NCI-H446 treated with DMSO at 0.1 percent for 48 hours (cell line): ENCODE measurements at places on chromosomes 4 and X.
A peak's percentile ranks its signal among the peaks of the same experiment; 100 is the strongest.

GRCh38 chr4:2944586-2945526, 18.4 kb downstream of the NOP14 start:
- no peak for DNase-seq

DNA sequence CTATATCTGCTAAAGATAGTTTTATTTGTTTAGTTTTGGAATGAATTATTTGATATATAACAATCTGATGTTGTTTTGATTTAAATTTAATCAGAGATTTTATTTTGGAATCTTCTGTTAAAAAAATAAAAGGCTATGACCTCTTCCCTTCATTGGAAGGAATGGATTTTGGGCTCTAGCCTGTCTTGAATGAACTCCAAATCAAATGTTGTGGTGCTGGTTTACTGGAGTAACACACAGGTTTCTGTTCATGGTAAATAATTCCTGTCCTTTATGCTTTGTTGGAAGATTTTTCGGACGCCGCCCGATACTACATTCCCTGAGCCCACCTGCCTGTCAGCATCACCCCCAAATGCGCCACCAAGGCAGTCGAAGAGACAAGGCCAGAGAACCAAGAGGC, 291.1 kb downstream of the ARHGAP10 start:
- DNase-seq, result no peak

- DNase-seq, result no peak
Measured at GRCh38 chr4:187633245-187633644, 362.3 kb upstream of the ZFP42 start.

DNA sequence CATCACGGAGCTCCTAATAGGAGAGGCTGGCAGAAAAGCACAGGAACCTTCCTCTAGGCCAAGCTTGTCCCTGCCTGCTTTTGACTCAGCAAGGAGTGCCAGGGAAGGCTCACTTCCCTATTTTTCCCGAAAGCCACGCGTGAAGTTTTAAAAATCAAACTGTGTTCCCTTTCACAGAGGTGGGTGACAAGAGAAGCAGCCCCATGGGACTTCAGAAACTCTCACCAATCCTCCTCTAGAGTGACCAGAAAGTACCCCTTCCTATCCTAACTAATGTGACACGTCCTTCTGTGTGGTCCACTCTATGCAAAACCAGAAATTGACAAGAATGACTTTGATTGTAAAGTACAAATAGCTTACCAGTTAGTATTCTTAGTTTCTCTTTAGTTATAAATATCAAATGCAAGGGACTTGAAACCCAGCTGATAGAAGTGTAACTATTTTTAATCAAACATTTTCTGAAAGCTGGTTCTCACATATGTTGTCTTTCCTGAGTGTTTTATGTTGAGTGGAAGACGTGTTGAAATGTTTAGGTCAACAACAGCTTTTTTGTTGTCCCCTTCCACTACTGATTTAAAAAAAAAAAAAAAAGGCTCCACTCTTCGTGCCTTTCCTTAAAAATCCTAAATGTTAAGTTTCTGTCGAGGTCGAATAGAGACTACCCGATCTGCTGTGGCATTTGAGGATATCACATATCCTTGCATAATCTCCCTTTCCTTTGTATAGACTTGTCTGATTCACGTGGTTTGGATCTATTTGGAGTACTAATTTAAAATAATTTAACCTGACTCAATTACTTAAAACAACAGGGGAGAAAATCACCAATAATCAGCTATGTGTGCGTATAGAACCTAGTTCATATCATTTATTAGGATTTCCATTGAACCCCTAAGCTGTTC, 42.1 kb downstream of the NFKB1 start:
- DNase-seq, result no peak

DNA sequence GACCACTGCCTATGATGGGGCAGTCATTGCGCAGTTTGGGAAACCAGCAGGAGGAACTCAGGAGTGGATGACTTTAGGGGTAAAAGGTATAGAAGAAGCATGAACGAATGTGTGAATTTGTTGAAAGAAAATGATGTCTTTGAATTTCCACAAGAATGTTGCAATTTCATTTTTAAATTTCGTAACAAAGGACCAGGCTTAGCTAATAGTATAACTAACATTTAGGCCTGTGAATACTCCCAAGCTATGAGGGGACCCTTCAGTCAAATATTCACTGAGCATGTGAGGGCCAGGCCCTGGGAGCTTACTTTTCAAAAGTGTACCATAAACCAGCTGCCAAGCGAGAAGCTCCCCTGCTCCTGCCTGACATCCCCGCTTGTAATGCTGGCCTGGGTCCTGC, 5.3 kb downstream of the MPC1L start:
- DNase-seq, result no peak

GRCh38 chr4:105148356-105148755, 1.7 kb downstream of the TET2 start:
- no peak for DNase-seq

DNA sequence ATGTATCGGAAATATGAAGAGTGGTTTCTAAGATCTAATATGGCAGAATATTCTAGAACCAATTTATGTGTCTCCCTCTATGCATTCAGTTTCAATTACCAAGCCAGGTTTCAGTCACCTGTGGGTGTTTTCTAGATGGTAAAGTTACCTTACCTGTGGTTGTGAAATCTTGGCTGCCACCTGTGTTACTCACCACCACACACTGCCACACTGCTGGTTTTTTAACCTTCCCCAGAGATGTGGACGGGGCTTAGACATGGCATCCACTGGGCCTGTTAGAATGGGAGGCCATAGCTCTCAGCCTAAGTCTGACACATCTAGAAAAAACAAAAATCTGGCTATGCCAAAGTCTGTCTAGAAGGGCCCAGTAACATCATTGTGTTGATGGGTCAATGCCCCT, 896.5 kb upstream of the PABPC4L start:
- no peak for DNase-seq

DNA sequence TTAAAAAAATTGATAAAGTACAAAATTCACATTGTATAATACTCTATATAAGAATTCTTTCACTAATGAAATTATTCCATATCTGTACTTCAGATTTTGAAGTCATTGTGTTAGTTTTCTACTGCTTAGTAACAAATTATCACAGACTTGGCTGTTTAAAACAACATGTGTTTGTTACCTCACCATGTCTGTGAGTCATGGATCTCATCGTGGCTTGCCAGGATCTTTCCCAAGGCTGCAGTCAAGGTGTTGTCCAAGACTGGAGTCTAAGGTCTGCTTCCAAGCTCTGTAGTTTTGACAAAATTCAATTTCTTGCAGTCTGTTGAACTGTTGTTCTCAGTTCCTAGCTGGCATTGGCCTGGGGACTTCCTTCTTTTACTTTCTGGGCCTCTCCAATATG, 1286.9 kb downstream of the ADGRL3 start:
- DNase-seq, result no peak

GRCh38 chrX:115531818-115532403, 29.1 kb upstream of the PLS3 start:
- DNase-seq, result no peak

DNA sequence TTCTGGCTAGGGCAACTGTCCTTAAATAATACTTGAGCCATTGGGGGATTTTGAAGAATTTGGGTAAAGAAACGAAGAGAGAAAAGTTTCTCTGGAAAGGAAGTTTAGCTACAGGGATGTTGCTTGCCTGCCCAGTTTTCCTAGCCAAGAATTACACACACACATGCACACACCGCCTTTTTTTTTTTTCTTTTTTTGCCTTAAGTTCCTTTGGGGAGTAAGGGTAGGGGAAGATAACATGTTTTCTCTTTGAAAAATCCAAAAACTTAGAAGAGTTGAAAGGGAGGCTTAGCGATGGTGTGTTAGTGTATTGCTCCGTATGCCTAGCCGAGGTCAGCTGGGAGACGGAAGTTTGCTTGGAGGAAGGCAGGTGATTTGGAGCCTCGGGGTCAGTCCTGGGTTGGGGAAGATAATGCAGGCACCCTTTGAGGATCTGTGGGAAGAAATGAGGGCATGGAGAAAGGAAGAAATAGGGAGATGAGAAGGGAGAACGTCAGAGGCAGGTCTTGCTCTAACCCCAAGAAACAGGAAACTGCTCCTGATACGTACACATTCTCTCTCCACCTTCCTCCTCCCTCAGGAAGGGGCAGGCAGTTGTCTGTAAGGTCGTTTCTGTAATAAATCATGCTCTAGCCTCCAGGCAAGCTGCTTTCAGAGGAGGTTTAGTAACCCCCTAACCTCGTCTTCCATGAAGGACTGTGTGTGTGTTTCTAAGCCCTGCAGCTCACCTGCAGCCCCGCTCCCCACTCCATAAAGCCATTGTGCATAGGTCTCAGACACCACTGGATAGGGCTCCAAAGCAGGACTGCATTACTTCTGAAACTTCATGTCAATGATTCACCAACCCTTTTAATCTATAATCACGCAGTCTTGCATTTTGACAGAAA, 10.5 kb downstream of the KLF3 start:
- DNase-seq, result no peak

GRCh38 chr4:126772662-126773061, 860.1 kb upstream of the INTU start:
- no peak for DNase-seq

- DNase-seq, result no peak
Measured at GRCh38 chrX:45765767-45766166, 565.1 kb upstream of the DIPK2B start.

GRCh38 chr4:30068234-30068633, 651.9 kb upstream of the PCDH7 start:
- DNase-seq, result no peak

DNA sequence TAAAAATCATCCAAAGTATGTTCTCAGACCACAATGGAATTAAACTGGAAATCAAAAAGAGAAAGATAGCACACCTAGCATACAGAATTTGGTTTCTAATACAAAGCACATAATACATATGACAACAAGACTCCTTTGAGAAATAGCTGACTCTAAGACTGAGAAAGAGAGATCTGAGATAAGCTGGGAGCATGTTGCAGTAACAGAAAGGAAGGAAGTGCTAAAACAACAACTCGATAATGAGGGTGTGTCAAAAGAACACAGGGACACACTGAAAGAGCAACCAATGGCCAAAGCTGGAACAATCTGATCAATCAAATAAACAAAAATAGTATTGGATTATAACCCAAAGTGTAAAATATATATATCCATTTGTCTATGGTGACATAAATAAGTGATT, 586.6 kb downstream of the C4orf33 start:
- DNase-seq, result no peak

DNA sequence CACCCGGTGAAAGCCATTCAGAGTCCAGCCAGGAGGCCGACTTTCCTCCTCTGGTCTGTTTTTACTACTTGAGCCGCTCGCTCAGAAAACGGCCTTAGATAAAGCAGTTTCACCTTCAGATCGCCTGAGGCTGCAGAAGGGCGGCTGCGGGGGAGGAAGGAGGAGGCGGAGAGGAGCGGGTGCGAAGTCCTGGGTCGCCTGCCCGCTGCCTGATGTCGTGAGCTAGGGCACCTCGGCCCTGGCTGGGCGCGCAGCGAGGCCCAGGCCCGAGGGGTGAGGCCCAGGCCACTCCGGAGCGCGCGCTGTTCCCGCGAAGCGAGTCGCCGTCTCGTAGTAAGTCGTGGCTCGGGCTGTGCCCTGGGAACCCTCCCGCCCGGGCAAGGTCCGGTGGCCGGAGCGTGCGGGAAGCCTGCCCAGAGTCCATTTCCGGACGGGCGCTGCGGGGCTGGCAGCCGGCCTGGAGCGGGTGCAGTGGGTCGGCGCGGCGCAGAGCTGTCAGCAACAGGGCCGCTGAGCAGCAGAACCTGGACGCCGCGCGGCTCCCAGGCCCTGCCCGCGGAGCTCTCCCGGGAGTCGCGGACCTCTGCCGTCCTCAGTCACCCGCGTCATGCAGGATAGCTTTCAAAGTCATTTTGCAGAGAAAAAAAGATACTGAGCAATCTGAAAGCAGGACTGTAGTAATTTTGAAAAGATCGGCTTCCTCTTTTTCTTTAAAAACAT, 18.6 kb downstream of the TRIM2 start:
- DNase-seq, result no peak

DNA sequence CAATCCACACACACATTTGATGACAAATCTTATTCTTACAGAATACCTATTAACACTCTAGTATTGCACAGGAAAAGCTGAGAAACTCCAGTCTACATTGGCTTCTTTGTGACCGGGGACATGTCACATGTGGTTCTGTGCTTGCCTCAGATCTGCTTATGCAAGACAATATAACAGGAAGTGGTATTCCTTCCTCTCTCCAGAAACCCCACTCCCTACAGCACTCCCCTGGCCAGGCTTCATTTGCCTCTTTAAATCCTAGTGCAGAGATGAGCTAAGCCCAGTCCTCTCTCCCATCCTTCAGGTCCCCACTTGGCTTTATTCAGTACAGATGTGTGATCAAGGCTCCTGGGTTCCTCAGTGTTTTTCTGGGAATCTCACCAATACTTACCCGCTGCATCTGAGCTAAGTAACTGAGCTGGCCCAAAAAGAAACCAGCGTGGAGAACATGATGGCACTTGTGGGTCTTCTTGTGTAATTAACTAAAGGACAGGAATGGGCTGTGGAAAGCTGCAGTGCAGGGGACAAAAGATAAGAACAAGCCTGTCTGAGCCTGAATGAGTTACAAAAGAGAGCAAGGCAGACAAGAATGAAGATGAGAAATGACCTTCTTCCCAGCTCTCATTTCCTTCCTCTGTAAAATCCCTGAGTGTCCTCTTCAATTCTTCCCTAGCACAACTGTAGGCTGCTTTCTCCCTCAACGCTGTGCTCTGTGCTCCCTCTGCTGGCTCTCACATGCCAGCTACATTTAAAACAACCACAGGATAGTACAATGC, 105.6 kb downstream of the HNRNPD start:
- DNase-seq, result peak; percentile 1

- DNase-seq, result no peak
Measured at GRCh38 chr4:74962584-74962983, 29.7 kb downstream of the PARM1 start.

DNA sequence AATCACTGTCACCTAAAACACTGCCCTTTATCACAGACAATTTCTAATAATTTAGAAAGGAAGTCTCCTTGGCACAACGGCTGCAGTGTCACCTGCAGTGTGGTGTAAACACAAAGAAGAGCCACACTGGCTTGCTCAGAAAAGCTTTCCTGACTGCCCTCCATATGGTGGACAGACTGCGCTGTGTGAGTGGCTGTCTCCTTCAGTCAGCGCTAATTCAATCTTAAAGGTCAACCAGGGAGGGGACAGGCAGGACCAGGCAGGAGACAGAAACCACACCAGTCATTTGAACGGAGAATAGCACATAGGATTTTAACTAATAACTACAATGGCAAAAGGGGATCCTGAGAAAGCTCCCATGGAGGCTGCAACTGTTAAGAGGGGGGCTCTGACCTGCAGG, 132.1 kb downstream of the NSUN7 start:
- DNase-seq, result no peak

GRCh38 chrX:46567388-46567787, 6.2 kb upstream of the CHST7 start:
- DNase-seq, result no peak

DNA sequence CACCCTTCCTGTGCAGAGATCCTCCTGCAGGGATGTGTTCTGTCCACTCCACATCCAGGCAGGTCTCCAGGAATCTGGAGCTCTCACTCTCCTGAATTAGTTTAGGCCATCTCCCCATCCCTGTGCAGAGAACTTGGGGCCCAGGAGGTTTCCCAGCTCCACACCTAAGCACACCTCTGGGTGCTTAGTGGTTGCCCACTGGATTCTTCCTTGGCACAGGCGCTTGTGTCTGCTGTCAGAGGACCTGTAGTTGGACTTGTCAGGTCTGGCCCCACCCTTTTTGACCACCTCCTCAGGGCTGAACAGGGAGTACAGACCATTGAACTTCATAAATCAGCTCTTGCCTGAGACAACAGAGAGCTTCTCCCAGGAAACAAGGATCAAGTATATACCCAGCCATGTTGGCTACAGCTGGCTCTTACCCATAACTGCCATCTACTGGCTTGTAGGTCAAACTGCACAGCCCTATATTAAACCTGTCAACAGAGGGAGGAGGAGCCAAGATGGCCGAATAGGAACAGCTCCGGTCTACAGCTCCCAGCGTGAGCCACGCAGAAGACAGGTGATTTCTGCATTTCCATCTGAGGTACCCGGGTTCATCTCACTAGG, 275.5 kb downstream of the PPARGC1A start:
- peak; percentile 27 for DNase-seq
